ENCODE measurements at places on chromosomes 1 and 21.

GRCh38 chr1:39572379-39573096 lies 4.1 kb downstream of the PABPC4 start:
- DNase-seq: no peak

GRCh38 chr1:230820568-230820967 lies 47.8 kb downstream of the C1orf198 start:
- no peak for DNase-seq

GRCh38 chr21:18499761-18500376 lies 96.3 kb upstream of the TMPRSS15 start:
- DNase-seq: no peak

GRCh38 chr1:155186067-155186793 lies 12.6 kb downstream of the TRIM46 start:
- no peak for DNase-seq

DNA sequence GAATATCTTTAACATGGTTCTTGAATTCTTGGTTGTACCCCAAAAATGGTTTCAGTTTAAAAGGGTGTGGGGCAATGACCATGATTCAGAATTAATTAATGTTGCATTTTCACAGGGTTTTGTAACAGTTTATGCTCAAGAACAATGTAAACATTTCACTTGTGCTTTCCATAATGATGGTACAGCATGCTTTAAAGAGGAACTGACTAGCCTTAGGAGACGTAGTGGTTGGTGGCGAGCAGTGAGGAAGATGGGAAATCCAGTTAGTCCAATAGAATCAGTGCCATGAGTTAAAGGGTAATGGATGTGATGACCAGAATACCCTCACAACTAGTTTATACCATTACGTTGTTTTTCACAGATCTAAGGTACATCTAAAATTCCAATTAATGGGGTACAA lies 138.0 kb downstream of the HS2ST1 start:
- no peak for DNase-seq

GRCh38 chr1:3727042-3727824 lies 25.0 kb upstream of the CCDC27 start:
- no peak for DNase-seq

GRCh38 chr21:25326181-25326580 lies 281.1 kb downstream of the MRPL39 start:
- no peak for DNase-seq

DNA sequence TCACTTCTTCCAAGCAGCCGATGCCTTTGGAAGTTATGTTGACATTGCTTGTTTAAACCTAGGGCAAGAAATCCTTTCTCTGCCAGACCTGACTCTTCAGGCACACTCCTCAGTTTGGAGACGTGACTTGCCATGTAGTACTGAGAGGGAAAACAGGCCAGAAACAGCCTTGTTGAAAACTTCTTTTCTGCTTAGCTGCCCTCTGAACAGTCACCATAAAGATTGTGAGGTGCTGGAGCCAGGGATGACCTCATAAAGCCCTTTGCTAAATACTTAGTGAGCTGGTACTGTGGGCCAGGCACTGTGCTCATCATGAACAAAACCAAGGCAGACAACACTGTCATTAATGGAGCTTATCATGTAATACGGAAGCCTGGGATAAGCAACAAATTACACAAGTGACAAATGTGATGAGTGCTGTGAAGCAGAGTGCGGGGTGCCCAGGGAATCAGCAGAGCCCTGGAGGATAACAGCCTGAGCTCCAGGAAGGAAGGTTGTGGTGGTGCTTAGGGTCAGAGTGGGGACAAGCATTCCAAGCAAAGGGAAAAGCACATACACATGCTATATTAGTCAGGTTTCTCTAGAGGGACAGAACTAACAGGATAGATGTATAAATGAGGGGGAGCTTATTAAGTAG lies 42.4 kb downstream of the MTARC1 start:
- no peak for DNase-seq

DNA sequence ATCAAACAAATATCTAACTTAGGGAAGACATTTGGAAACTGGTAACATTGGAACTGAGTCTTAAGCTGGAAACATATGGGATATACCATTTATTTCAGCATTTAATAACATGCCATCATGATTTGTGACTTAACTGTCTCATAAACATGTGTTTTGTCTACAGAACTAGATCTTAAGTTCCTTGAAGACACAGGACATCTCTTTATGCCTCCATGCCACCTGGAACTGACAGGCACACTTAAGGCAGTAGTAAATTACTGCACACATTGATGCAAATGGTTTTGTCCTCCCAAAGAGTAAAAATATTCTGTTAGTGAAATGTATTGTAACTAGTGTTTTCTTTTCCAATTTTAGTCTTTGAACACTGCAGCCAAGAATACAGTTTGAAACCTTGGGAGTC lies 1.6 kb upstream of the EXO1 start:
- no peak for DNase-seq

DNA sequence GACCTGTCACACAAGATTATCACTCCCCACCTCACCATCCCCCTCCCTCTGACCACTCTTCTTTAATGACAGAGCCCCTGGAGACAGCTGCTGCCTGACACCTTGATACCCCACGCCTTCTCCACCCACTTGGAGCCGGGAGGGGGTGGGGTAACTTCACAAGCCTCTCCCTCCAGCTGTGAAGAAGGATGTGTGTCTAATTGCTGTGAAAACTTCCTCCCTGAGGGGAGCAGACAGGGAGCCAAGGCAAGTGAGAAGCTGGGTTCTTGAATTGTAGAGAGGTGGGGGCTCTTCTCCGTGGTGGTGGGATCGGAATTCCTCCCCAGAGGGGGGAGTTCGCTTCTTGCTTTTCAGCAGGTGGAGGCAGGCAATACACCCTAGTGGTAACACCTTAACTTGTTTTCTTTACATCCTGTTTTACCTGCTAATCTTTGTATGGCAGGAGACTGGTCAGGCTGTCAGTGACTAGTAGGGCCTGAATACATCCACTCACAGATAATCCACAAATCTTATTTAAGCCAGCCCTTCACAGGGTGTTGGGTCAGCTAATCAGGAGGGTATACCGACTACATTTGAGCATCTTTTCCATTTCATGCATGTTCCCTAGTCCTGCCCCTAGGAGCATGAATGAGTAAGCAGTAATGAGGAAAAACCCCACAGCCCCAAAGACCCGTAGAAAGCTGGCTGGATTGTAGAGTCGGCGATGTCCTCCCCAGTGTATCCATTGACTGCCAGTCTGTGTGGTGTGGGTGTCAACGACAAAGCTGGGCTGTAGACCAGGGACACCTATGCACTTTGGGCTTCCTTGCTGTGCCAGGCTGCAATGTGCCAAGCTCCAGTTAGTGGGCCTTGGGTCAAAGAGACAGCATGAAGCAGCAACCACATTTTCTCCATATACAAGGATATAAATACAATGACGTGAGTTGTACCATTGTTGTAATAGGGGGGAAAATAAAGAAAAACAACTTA lies 57.3 kb downstream of the NFASC start:
- DNase-seq: no peak

GRCh38 chr1:185843986-185844385 lies 109.8 kb downstream of the HMCN1 start:
- DNase-seq: no peak

- no peak for DNase-seq
These were observed 105.7 kb upstream of the COL6A1 start for GRCh38 chr21:45875881-45876280.

DNA sequence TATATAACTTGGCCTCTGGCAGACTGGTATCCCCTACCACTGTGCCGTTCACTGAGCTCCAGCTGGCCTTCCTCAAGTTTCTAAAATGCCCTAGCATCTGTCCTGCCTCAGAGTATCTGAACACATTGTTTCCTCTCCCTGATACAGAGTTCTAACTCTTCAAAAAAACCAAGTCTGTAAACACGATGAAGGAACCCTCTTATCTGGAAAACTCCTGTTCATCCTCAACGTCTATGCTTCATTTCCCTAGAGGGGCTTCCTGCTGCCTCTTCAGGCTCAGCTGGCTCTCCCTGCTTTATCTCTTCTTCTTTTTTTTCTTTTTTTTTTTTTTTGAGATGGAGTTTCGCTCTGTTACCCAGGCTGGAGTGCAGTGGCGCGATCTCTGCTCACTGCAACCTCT lies 5.6 kb downstream of the BSDC1 start:
- DNase-seq: no peak

GRCh38 chr1:229537894-229538293 lies 20.6 kb downstream of the ABCB10 start:
- no peak for DNase-seq

DNA sequence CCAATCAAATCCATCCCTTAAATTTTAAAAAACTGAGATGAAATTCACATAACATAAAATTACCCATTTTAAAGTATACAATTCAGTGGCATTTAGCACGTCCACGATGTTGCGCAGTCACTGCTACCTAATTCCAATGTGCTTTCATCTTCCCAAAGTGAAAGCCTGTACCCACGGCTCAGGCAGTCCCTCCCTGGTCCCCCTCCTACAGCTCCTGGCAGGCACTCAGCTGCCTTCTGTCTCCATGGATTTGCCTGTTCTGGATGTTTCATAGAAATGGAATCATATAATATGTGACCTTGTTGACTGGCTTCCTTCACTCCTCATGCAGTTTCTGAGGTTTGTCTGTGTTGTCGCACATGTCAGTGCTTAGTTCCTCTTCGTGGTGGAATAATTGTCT lies 386.3 kb downstream of the CAMTA1 start:
- DNase-seq: no peak

DNA sequence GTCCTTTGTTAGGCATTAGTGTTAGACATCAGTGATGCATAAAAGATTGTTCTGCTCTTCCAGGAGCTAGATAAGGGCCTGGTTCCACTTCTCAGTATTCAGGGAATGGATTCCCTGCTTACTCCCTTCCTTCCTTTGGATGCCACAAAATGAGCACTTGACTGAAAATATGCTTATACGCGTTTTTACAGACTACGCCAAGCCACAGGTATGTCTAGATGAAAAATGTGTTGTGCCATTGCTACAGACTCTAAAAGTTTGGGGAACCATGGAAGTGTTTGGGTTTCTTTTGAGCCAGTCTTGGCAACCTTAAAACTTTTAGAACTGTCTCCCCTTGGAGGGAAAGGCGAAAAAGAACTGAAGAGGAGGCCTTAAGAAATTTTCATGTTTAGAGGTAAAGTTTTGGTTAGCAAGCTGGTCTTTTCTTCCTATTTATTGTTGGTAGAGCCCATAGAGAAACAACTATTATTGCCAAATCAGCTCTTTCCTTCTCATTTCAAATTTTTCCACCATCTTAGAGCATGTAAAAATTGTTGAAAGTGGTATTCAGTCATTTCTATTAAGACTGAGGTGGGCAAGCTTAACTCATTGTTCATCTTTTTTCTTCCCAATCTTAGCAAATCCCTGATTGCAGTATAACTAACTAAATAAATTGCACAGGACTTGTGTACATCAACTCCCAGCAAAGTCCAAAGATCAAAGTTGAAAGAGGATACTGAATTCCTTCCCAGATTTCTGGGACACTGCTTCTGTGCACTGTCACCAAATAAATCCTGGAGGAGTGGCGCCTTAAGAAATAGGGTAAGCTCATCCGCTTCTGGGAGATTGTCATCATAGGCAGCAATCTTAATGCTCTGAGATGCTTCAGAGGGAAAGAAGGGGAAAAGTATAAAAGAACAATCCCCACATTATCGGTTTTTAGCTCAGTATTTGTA lies 18.9 kb downstream of the FGGY start:
- no peak for DNase-seq

GRCh38 chr1:109969907-109970306 lies 14.7 kb upstream of the AHCYL1 start:
- DNase-seq: no peak

- no peak for DNase-seq
These were observed 146.0 kb downstream of the PLA2G4A start for GRCh38 chr1:186974774-186975181.

DNA sequence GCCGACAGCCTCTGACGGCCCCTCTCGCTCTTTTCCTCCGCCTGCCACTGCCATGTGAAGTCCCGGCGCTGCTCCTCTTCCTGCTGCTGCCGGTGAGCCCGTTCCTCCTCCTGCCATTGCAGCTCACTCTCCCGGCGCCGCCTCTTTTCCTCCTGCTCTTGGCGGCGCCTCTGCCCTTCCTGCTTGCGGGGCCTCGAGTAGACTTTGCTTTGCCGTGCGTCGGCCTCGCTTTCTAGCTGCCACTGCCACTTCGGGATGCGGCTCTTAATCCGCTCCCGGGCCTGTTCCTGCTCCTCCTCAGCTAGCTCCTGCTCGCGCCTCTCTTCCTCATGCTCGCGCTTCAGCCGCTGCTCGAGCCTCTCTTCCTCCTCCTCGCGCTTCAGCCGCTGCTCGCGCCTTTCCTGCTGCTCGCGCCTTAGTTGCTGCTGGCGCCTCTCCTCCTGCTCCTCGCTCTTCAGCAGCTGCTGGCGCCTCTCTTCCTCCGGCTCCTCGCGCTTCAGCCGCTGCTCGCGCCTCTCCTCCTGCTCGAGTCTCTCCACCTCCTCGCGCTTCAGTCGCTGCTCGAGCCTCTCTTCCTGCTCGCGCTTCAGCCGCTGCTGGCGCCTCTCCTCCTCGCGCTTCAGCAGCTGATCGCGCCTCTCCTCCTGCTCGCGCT lies 4.3 kb downstream of the TCHH start:
- DNase-seq: peak; percentile 7

DNA sequence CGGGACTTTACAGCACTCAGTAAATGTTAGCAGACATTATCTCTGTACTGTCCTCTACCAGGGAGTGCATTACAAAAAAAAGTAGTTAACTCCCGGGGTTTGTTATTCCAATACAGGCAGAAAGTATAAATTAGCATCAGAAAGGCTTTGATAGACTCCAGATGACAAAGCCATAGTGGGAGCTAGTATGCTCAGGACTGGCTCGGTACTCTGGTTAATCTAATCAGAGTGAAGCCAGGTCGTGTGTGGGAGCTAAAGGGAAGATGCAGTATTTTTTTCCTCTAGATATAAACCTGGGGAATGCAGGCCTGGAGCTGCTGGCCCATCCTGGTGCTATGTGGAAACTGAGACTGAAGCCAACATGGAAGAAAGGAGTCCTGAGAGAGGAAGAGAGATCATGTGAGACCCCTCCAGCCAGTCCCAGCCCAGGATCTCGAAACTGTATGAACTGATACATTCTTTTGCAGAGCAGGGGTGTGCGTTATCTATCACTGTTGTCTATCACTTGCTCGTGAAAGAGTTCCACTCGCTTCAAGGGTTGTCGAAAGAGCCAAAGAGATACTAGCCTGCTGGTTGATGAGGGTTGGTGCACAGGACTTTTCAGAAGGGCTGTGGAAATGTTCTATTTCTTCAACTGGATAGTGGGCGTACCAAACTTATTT lies 125.8 kb downstream of the PLPP3 start:
- no peak for DNase-seq

DNA sequence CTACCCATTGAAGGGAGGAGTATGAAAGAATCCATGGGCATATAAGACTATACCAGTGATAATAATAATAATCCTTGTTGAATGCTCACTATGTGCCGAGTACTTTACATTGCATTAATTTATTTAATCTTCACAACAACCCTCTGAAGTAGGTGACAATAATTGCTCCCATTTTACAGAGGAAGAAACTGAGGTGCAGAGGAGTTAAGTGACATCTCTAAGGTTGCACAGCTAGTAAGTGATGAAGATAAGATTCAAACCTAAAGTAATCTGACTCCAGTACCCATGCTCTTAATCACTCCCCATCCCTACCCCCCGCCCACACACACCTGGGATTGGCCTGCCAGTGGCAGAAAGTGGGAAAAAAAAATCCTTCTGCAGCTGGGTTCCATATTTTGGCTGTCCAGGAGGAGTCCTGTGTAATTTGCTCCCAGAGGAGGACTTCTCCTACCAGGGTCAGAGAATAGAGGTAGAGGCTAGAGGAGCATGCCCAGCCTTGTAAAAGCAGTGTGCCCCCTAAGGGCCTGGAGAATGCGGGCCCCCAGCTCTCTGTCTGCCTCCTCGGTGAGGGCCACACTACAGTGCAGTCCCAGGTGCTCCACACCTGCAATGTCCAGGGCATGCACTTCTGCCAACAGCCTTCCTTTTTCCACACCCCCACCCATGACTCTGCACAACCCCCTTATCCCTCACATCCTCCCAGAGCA lies 57.8 kb downstream of the TMEM53 start:
- DNase-seq: no peak

Measured in CD4-positive, alpha-beta T cell (primary cell).